Dorsolateral prefrontal cortex (tissue), 122 donors: ENCODE measurements at places on chromosomes 2 and 18.

DNA sequence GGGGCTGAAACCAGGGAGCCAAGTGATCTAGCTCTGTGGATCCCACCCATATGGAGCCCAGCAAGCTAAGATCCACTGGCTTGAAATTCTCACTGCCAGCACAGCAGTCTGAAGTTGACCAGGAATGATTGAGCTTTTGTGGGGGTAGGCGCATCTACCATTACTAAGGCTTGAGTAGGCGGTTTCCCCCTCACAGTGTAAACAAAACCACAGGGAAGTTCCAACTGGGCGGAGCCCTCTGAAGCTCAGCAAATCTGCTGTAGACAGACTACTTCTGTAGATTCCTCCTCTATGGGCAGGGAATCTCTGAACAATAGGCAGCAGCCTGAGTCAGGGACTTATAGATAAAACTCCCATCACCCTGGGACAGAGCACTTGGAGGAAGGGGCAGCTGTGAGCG is 96.7 kb downstream of the CCDC148 start:
- no peak for DNase-seq

DNA sequence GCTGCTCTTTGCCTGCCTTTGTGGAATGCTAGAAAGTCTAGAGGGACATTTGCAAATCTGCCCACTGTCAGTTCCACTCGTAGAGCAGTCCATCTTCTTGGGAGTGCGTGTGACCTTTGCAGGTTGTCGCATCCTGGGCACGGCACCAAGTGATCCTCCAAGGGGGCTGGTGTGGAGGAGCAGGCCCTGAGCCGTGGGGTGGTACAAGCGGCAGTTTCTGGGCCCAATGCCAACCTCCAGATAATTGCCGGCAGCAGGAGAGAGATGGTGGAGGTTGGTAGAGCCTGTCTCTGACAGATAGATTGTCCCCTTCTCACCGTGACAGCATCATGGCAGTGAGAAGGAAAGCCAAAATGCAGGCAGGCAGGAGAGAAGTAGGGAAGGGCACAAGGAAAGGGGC is 150.7 kb upstream of the SLC14A2 start:
- DNase-seq, result no peak

DNA sequence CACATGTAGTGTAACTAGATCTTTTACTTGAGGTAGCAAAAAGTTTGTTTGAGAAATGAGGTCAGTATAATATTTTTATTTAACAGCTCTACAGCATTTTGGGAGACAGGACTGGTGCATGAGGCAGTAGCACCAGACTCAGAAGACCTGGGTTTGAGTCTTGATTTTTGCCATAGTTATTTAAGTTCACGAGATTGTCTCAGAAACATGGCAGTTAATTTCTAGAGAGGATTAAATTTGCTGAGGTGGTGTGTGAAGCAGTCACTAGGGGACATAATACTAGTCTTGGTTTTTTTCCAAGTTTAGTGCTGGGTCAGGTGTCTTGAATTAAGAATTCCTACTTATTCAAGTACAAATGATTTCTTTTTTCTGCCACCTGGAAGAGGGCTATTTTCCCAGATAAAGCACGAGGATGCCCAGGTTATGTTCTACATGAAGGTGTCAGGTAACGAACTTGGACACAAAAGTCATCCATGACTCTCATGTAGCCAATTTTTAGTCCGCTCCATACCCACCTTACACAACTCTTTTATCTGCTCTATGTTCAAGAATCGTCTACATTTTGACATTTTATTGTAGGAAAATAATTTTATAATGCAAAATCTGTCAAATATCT is 1.4 kb downstream of the MARCHF7 start:
- no peak for DNase-seq

GRCh38 chr18:3029215-3029952 is 16.4 kb upstream of the LPIN2 start:
- no peak for DNase-seq

GRCh38 chr18:5282770-5283169 is 12.8 kb downstream of the ZBTB14 start:
- DNase-seq, result no peak

- DNase-seq, result peak; percentile 86
These were observed 81.4 kb upstream of the PKDCC start for GRCh38 chr2:41966431-41966893.

DNA sequence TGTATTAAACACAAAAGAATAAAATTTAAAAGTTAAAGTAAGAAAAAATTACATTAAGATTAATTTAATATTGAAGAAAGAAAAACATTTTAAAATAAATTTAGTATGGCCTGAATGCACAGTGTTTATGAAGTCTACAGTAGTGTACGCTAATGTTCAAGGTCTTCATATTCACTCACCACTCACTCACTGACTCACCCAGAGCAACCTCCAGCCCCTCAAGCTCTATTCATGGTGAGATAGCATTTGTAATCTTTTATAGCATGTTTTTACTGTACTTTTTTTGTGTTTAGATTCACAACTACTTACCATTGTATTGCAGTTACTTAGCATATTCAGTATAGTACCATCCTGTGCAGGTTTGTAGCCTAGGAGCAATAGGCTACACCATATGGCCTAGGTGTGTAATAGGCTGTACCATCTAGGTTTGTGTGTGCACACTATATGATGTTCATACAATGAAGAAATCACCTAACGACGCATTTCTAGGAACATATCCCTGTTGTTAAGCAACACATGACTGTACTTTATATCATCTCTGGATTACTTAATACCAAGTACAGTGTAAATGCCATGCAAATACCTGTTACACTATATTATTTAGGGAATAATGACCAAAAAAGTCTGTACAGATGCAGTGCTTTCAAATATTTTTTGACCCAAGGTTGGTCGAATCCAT is 144.0 kb upstream of the IL1R2 start:
- DNase-seq, result no peak

GRCh38 chr2:153235516-153235915 is 243.0 kb downstream of the RPRM start:
- DNase-seq, result no peak

DNA sequence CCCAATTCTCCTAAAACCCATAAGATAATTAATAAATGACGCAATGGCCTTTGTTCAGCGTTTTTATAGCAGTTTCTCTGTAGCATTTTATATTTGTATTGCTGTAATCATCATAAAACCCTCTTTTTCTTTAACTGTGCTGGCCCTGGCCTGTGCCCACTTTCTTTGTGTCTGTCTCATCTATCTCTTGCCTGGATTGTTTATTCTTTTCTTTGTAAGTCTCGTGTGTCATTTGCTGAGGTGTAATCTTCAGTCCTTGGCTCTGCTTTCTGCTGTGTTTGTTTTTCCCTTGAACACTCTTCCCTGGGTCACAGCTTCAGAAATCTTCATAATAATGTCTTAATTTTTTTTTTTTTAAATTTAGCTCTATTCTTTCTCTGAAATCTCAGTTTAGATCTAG is 525.8 kb upstream of the LINC00305 start:
- DNase-seq, result no peak

DNA sequence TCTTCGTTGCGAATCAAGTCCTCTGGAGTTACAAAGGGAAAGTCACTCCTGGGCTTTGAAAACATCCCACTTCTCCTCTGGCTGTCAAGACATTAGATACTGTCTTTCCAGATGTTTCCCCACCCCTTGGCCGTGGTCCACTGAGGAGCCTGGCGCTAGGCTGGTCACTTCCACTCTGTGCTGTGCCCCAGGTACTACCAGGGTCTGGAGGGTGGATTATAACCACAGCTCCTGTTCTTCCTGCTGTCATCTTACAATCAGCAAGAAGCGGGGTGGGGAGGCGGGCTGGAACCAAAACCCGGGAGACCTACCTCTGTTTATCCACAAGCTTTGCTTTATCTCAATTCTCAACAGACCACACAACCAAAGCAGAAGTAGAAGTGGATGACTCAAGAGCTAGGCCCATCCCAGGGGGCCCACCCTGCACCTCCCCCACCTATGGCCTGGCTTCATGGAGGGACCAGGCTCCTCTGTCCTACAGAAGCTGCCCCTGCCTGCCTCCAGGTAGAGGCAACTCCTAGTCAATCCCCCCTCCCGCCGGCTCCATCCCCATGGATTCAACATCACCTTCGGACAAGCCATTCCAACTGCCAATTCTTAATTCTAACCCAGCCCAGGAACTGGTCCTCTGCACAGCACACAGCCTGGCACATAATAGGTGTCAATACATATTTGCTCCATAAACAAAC is 17.8 kb downstream of the SMAD7 start:
- DNase-seq, result no peak

- no peak for DNase-seq
These were observed 84.2 kb upstream of the GPC1 start for GRCh38 chr2:240351088-240351741.

DNA sequence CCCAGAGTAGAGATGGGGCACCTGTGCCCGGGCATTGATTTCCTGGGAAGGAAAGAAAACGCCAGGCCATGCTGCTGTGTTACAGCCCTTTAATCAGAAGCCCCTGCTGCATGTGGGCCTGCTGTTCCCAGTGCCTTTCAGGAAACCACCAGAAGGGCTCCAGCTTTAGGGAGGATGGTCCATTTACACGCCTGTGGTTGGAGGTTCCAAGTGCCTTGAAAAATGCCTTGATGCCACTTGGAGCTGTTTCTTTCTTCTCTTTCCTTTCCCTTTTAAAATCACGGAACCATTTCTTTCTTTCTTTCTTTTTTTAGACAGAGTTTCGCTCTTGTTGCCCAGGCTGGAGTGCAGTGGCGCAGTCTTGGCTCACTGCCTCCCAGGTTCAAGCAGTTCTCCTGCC is 60.5 kb downstream of the AGAP1 start:
- DNase-seq, result no peak

DNA sequence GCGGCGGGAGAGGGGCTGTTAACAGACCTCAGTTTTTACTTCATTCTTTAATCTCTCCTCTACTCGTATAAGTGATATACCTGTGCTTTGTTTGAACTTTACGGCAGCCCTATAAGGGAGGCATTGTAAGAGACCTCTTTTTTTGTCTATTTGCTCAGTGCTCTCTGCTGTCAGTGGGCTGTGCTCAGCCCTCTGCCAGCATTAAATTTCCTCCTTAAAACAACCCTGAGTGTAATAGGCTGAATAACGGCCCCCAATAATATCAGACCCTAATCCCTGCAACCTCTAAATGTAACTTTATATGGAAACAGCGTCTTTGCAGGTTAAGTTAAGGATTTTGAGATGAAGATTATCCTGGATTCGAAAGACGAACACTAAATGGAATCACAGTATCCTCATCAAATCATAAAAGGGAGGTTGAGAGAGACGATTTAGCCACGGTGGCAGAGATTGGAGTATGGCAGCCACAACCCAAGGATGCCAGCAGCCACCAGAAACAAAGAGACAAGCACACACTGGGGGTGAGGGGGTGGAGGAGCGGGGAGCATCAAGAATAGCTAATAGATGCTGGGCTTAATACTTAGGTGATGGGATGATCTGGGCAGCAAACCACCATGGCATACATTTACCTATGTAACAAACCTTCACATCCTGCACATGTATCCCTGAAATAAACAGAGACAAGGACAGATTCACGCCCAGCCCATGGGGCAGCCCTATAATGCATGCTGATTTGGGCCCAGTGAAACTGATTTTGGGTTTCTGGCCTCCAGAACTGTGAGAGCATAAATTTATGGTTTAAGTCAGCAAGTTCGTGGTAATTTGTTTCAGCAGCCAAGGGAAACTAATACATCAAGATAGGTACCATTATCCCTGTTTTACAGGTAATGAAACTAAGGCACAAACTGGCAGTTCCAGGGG is 894 bp upstream of the FARSB start:
- DNase-seq, result no peak

- DNase-seq, result no peak
These were observed 26.8 kb downstream of the MAPK4 start for GRCh38 chr18:50586710-50587109.

DNA sequence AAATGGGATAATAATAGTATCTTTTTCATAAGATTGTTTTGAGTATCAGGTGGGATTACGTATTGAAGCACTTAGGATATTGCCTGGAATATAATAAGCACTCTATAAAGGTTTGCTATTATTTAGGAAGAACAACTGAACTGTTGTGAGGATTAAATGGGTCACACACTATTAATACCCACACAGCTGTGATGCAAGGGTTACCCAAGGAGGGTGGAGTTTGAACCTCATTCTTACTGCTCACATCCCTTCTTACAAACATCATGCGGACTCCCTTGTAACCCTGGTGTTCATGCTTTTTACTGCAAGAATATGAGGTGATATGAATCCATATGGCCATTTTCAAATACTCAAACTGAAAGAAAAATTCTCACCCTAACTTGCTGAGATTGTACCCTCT is 113.5 kb downstream of the KCTD1 start:
- DNase-seq, result no peak

- no peak for DNase-seq
These were observed 289.6 kb downstream of the SOCS6 start for GRCh38 chr18:70578480-70578879.

- DNase-seq, result no peak
These were observed 20.2 kb downstream of the MGAT4A start for GRCh38 chr2:98710734-98711133.

- no peak for DNase-seq
These were observed 210.9 kb upstream of the SIX3 start for GRCh38 chr2:44730593-44730992.

GRCh38 chr2:219384083-219384713 is 3.5 kb downstream of the DNPEP start:
- DNase-seq, result no peak

DNA sequence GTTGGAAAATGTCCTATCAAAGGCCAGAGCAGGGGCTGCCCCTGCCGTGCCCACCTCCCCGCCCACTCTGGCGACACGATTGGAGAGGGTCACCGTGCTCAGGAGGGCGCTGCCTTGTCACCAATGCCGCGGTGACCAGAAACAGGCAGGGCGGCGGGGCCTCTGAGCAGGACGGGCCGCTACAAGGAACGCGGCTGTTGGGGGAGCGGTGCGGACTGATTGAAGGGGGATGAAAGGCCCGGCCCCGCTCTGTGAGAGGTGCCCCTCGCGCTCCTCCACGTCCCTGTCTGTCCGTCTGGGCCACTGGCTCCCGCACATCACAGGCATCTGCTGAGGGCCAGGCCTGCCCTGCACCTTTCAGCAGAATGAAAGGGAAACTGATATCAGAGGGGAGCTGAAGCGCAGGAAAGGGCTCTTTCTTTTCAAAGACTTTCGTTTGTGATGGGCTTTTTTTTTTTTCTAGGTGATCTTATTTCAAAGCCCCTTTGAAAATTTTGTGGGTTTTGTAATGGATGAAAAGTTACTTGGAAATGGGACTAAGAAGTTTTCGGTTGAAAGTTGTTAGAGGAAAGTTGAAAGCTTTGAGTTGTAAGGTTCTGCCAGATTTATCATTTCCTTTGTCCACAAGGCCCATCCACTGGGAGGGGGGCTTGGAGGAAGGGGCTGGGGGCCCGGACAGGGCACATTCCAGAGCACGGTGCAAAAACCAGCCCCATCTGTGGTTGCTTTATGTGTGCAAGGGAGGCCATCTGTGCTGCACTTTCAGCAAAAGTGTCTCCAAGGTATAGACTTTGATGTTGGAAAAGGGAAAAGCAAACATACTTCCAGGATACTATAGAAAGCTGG is 244.2 kb downstream of the KLHL29 start:
- DNase-seq, result peak; percentile 30
